ENCODE measurements at places on chromosomes 4 and X.

GRCh38 chr4:185728893-185729292, 83.1 kb downstream of the SORBS2 start:
- DNase-seq = no peak

GRCh38 chrX:68894513-68895340, 65.9 kb downstream of the EFNB1 start:
- peak; percentile 58 for DNase-seq

GRCh38 chr4:128573781-128574508, 235.6 kb upstream of the JADE1 start:
- no peak for DNase-seq

DNA sequence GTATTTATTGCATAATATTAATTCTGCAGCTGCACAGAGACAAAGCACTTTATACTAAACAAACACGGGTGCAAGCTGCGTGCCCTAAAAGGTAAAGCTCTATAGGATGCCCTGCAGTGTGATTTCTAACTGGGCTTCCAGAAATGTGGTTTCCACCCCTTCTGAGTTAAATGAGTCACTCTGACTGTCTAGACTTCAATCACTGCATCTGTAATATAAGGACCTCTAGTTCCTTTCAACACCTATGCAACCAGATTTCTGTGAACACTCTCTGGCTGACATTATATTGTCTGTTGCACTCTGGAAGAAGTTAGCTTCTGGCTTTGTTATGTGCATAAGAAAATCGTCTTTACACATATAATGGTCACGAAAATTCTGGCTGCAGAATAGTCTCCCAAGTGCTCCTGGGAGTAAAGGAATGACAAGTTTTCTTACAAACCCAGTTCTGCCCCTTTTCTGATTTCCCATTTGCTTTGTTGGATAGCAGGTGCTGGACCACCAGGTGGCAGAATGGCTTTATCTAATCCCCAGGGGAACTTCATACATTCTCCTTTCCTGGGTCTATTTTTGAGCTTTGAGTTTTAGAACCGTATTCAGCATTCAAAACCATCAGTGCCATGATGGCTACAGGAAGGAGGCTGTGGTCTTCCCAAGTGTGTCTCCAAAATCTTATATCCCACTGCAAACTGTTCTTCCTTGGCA, 842.2 kb downstream of the STIM2 start:
- DNase-seq = peak; percentile 1

GRCh38 chrX:155028877-155029291, 2.2 kb downstream of the FUNDC2 start:
- no peak for DNase-seq

DNA sequence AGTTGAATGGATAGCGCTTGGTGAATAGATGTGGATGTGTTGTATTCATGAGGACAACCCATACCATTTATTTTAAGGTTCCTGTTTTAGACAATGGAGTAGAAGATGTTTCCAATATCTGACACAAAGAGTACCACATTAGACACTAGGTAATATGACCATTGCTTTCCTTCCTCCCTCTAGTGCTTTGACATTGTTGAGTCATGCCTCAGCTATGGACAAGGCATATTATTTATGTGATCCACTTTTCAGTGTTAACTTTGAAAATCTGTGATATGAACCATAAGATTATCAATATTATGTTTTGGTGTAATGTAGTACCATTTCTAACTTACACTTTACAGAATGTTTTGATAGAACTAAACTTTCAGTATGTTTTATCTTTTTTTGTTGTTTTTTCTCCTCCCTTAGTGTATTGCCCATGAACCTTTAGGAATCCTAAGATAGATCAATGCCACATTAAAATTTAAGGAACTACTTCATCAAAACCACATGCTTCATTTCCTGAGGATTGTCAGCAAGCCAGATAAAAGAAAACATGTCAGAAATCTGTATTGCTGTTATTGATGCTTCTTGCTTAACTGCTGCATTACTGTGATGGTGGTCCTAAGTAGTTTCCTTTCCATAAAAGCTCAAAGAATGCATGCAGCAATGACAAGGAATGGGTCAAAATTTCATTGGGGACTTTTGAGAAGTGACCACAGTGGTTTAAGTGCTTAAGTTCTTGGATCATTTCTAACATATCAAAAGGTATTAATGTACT, 105.0 kb downstream of the PCDH7 start:
- DNase-seq = no peak

- no peak for DNase-seq
Measured at GRCh38 chrX:151713849-151714248, 2.0 kb upstream of the FATE1 start.

GRCh38 chr4:147776716-147777115, 44.8 kb downstream of the ARHGAP10 start:
- DNase-seq = no peak

- no peak for DNase-seq
Measured at GRCh38 chrX:96379951-96380350, 304.7 kb upstream of the DIAPH2 start.

GRCh38 chr4:42624551-42624950, 32.4 kb downstream of the ATP8A1 start:
- no peak for DNase-seq

- DNase-seq = no peak
Measured at GRCh38 chr4:70749313-70749712, 27.5 kb downstream of the RUFY3 start.

DNA sequence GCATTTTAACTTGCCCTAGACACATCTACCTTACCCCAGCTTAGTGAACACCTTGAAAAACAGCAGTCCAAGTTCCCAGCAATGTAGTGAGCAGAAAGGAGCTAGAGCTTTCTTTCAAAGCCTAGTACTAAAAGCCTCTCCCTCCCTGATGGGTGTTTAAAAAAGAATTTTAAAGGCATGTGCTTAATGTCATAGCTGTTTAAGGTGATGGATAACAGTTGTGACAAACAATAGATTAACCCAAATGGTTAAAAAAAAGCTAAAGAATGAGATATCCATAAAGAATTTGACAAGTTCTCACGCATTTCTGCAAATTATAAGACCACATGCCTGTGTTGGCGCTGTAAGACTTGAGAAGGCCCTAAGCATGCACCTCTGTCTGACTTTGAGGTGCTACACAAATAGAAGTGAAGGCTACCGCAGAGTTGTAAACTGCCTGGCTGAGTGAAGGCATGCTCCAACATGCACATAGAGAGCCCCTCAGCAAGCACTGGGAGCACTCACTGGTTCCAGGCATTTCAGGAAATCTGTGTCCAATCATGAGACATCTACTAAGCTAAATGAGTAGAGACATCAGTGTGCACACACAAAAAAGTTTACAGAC, 94.0 kb downstream of the PHF8 start:
- DNase-seq = no peak

DNA sequence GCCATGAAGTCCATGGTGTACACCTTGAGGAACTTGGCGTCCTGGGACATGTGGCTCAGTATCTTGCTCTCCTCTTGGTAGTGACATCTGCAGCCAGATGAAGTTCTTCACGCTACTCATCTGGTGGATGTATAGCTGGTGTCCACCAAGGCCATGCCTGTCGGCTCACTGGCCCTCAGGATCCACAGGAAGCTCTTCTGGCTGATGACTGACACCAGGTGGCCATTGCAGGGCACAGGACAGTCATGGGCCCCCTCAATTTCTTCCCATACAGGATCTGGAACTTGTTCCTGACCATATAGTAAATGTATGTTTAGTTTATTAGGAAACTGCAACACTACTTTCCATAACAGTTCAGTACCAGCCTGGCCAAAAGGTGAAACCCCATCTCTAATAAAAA, 10.3 kb upstream of the CLCN5 start:
- no peak for DNase-seq

DNA sequence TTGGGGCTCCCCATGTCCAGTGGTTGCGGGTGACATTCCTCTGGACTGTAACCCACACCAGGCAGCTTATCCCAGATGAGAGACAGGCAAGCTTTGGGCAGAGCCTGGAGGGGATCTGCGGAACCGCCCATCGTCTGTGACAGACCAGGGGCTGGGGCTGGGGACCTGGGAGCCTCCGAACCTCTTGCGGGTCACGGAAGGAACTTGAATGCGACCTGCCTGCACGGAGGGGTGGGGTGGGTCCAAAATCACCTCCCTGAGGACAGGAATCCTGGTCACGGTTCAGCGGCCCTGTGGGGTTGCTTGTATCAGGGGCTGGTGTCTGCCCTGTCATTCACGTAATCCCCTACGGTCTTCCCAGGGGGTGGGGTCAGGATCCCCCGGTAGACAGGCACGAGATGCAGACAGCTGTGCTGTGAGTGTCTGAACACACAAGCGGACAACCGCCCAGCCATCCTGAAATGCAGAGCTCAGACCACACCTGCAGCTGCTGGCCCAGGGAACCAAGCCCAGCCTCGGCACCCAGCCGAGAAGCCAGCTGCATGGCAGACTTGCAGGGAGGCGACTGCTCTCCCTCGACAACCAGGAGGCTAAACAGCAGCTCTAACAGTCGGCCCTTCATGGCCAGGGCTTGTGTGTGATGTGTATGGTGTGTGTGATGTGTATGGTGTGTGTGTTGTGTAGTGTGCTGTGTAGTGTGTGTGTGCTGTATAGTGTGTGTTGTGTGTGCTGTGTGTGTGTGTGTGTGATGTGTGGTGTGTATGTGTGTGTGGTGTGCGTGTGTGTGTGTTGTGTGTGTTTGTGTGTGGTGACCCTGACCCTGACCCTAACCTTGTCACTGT, 105.9 kb upstream of the ADRA2C start:
- no peak for DNase-seq

- DNase-seq = peak; percentile 24
Measured at GRCh38 chr4:15690020-15690809, 8.6 kb downstream of the FAM200B start.

- no peak for DNase-seq
Measured at GRCh38 chrX:109739625-109740432, 6.8 kb upstream of the ACSL4 start.

DNA sequence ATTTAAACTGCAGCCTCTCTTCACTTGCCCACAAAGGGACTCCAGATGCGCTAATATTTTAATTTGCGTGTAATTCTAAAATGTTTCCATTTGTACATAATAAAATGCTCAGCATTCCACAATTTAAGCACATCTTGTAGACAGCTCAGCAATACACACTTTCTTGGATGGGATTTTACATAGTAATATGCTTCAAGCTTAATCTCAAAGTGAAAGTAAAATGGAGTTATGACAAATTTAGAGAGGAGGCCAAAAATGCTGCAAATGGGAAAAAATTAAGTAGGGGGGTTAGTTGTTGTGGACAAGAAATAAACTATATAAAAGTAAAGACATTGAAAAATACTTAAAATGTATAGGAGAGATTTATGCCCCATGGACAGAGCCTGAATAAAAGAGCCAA, 149.1 kb downstream of the FBXO8 start:
- no peak for DNase-seq

GRCh38 chrX:42519666-42520231, 258.2 kb downstream of the PPP1R2C start:
- DNase-seq = no peak

GRCh38 chr4:26670903-26671537, 87.1 kb downstream of the TBC1D19 start:
- no peak for DNase-seq

- no peak for DNase-seq
Measured at GRCh38 chr4:147582386-147583060, 34.7 kb upstream of the TMEM184C start.

DNA sequence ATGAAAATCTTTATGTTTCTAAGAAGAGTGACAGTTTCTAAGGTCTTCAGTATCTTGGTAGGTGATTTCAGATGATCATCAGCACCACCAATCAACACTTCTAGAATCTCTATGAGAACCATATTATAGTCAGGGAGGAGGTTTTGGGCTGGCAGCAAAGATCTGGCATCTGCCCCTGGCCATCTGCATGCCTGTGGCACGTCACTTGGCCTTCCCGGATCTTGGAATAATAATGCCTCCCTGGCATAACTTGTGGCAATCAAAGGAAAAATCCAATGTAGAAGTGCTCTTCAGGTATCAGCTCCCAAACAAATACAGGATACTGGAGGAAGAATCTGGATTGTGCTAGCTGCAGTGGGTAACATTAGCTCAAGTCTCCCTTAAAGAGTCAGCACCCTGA, 57.3 kb downstream of the RASL11B start:
- no peak for DNase-seq

DNA sequence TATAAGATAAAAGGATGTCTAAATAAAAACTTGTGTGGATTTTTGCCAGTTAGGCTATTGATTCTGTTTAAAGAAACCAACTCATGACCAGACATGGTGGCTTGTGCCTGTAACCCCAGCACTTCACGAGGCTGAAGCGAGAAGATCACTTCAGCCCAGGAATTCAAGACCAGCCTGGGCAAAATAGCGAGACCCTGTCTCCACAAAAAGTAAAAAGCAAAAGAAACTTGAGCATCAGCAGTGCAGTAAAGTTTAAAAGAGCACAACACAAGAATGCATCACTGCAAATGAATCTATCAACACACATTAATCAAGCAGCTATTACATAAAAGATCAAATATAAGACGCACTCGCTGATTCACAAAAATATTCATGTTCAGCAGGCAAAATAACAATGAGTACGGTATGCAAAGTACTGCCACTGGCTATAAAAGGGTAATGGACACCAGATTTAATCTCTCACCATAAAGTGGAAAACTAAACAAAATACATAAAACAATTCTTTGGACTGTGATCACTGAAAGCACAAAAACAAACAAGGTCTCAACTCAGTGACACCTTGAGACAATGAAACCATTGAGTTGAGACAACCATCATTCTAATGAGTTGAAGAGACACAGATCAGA, 41.3 kb downstream of the LRBA start:
- DNase-seq = no peak

GRCh38 chr4:18042754-18043153, 21.2 kb upstream of the LCORL start:
- DNase-seq = no peak

- DNase-seq = no peak
Measured at GRCh38 chr4:73086095-73086868, 16.8 kb upstream of the COX18 start.

- DNase-seq = no peak
Measured at GRCh38 chr4:74152836-74153235, 5.1 kb upstream of the MTHFD2L start.

GRCh38 chr4:107647591-107647990, 72.4 kb downstream of the PAPSS1 start:
- DNase-seq = no peak

DNA sequence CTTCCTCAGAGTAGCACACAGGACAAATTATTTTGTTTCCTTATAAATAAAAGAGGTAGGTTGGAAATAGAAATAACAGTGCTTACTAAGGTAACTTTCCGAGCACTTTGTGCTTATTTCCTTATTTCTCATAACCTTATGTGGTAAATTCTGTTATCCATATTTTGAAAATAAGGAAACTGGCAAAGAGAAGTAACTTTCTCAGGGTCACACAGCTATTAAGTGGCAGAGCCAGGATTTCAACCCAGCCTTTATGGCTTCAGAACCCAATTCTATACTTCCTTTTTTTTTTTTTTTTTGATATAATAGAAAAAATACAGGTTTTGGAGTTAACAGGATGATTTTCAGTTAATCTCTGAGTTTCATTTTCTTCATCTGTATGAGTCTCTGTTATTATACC, 3.3 kb downstream of the UTP3 start:
- peak; percentile 10 for DNase-seq

GRCh38 chr4:109169170-109169569, 133.3 kb downstream of the COL25A1 start:
- DNase-seq = no peak

- no peak for DNase-seq
Measured at GRCh38 chr4:88728146-88728545, 30.5 kb upstream of the NAP1L5 start.

Data from Kasumi-1 (cell line).